ENCODE measurements at places on chromosomes 11 and 22.

DNA sequence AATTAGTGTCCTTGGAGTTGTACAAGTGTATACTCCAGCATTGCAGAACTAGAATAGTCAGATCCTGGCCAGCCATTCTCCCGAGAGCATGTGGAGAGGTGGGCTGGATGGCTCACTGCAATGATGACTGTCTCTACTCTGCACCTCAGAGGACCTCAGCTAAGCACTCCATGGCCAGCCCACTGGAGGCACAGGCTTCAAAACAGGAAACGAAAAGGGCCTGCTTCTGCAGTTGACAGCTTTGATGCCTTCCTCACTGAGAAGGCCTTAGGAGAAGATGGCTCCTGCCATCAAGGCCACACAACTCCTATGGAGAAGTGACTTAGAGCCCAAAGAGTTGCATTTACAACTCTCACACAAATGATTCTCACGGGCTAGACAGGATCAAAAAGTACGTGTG lies 9.1 kb downstream of the POLD4 start:
- DNase-seq = no peak
- peaks cover 22% of the 10 kb centered on the region for H3K4me1 ChIP-seq
- no peaks in the 10 kb centered on the region for H3K36me3 ChIP-seq
- no peak overlapping the region for H3K4me3 ChIP-seq
- H3K27me3 ChIP-seq = no peaks in the 10 kb centered on the region

DNA sequence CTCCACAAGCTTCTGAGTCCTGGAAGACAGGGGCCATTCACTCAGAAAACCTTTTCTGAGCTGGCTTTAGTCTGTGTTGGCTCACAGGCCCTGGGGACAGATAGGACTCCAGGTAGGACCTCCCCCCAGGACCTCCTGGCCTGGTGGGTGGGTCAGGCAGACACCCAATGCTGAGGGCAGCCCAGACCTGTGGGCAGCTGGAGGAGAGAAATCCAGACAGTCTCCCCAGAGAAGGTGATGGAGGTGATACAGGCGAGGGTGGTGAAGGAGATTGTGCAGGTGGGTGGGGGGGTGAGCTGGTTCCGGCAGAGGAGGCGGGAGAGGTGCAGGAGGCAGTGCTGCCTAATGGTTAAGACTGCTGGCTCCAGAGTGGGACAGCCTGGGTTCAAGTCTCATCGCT lies 15.6 kb downstream of the LRRC32 start:
- no peak overlapping the region for H3K27ac ChIP-seq
- no peaks in the 10 kb centered on the region for H3K36me3 ChIP-seq
- H3K4me3 ChIP-seq = no peak overlapping the region
- no peak for DNase-seq

GRCh38 chr11:19561011-19561410 lies 151.6 kb upstream of the NAV2 start:
- H3K27ac ChIP-seq = no peak overlapping the region
- H3K27me3 ChIP-seq = peaks cover 2% of the 10 kb centered on the region

DNA sequence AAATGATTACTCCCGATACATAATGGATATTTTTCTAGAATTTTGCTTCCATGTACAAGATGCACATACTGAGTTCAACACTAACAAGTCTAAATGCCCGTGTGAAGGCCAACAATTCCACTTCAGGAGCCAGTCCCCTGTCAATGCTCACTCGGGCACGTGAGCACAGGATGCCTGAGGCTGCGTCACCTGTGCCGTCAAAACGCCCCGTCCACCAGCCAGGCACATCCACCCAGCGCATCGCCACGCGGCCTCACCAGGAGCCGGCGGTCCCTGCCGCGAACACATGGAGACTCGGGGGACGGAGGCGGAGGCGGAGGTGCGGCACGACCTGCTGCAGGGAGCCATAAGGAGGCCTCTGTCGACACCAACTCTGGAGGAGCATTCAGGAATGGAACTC lies 9.8 kb downstream of the TOLLIP start:
- no peak overlapping the region for H3K27ac ChIP-seq
- no peaks in the 10 kb centered on the region for H3K4me1 ChIP-seq
- H3K27me3 ChIP-seq = no peaks in the 10 kb centered on the region
- DNase-seq = no peak
- no peaks in the 10 kb centered on the region for H3K36me3 ChIP-seq
